ENCODE measurements at places on chromosomes 13 and 19.
A peak's percentile ranks its signal among the peaks of the same experiment; 100 is the strongest.

- no peak for DNase-seq
These were observed 12.6 kb downstream of the PCDH17 start for GRCh38 chr13:57644106-57644505.

GRCh38 chr13:32497589-32497988 is 41.0 kb downstream of the N4BP2L2 start:
- DNase-seq = no peak

DNA sequence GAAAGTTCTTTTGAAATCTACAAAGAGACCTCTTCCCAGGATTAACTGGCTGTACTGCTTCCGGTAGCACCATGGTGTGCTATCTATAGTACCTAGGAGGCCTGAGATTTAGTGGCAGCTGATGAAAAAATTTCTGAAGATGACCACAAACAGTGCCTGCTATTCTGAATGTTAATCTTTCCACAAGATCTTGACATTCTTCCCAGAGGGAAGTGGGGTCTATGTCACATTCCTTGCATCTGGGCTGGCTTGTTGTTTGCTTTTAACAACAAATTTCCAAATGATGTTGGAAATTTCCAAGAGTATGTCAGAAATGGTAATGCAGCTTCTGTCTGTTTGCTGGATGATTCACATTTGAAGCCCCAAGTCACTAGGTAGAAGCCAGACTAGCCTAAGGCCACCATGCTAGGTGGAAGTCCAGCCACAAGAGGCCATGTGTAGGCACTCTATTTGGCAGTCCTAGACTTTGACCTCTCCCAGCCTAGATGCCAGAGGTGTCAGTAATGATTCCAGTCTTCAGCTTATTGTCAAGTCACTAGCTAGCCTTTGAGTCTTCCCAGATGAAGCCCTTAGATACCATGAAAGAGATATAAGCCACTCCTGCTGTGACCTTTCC is 22.1 kb downstream of the SPART start:
- no peak for DNase-seq

- DNase-seq = peak; percentile 15
These were observed 585 bp downstream of the MAP1S start for GRCh38 chr19:17719730-17720400.

DNA sequence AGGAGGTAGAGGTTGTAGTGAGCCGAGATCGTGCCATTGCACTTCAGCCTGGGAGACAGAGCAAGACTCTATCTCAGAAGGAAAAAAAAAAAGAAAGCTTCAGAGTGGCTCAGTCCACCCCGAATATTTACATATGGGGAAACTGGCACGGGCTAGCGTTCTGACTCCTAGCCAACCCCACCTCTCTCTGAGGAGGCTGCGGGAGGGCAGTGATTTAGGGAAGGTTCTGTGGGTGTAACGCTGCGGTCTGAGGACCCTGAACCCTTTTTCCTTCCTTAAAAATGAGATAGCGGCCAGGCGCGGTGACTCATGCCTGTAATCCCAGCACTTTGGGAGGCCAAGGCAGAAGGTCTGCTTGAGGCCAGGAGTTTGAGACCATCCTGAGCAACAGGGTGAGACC is 5.0 kb downstream of the LRRC25 start:
- DNase-seq = no peak

DNA sequence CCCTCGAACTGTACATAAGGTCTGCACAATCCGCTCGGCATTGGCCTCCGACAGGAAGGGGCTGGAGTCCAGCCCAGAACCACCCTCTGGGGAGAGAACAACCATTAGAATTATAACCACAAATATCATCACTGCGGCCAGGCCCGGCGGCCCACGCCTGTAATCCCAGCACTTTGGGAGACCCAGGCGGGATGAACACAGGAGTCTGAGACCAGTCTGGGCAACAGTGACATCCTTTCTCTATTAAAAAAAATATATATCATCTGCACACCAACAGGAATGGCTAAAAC is 11.4 kb downstream of the COQ8B start:
- no peak for DNase-seq

DNA sequence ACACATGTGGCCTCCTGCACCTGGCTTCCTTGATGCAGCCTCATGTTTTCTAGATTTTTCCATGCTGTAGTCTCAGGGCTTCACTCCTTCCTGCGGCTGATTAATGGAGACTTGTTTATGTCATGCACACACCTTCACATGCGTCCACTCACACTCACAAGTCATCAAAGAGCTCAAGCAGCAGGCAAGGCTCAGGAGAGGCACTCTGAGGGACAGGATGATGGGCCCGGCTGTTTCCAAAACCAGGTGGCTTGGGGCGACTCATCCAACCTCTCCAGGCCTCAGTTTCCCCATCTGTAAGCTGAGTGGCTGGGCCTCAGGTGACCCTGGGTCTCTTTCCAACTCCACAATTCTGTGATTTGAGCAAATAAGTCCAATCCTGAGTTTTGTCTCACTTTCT is 36.9 kb downstream of the RASA3 start:
- no peak for DNase-seq

GRCh38 chr13:96650301-96650886 is 343.9 kb downstream of the OXGR1 start:
- DNase-seq = no peak

DNA sequence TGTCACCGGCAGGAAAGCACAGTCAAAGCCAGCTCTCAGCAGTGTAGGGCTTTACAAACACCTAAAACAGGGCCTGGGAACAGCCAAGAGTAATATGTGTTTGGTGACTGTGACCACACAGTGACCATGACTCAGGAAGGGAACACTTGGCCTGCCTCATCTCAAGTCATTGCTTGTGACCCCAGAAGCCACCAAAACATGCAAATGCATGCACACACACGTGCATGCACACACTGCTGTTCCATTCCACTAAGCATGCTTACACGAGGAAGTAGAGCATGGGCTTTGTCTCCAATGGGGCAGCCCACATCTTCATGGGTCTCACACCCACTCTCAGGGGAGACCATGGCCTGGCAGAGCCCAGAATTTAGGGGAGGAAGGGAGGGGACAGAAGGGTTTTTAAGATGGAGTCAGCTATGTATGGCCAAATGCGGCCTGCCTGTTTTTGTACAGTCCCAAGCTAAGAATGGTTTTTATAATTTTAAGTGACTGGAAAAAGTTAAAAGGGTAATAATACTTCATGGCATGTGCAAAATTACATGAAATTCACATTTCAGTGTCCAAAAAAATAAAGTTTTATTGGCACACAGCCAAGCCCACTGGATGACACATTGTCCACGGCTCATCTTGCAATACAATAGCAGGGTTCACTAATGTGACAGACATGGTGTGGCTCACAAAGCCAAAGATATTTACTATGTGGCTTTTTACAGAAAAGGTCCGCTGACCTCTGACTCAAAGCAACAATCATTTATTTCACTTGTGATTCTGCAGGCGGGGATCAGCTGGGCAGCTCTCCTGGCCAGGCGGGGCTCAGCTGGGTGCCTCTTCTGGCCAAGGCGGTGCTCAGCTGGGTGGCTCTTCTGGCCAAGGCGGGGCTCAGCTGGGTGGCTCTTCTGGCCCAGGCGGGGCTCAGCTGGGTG is 17.3 kb downstream of the ZFR2 start:
- no peak for DNase-seq

- no peak for DNase-seq
These were observed 346.5 kb downstream of the ZNF536 start for GRCh38 chr19:30718707-30719106.

DNA sequence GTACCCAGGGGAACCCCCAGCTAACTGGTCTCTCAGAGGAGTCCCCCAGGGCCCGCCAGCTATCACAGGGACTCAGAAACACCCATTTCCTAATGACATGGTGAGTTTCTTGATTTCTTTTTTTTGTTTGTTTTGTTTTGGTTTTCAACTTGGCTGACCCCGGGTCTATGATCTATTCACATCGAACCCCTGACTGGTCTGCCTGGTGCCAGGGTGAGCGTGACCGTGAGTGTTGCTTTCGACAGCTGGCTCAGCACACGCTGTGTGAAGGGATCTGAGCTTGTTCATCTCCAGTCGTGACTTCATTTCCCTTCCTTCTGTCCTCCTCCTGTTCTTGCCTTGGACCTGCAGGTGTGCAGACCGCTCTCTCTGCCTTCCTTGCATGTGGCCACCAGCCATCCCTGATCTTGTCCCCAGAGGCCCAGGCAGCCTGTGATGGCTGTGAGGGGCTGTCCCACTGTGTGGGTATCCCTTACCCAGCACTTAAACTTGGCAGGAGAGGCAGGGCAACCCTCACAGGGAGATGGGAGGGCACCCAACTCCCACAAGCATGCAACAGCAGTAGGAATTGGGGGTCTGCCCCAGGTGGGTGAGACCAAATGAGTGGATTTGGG is 26.2 kb downstream of the TMEM161A start:
- DNase-seq = no peak

GRCh38 chr13:110170020-110170790 is 136.8 kb downstream of the COL4A1 start:
- no peak for DNase-seq

DNA sequence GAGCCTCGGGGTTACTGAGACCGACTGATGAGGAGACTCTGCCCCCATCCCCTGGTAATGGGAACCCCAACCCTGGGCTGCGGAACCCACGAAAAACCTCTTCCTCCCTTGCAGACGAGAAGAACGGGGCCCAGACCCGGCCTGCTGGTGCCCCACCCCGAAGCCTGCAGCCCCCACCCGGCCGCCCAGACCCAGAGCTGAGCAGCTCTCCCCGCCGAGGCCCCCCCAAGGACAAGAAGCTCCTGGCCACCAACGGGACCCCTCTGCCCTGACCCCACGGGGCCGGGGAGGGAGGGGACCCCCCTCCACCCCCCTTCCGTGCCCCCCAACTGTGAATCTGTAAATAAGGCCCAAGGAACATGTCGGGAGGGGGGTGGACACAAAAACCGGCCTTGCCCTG is 13.3 kb downstream of the TMEM150B start:
- DNase-seq = no peak

DNA sequence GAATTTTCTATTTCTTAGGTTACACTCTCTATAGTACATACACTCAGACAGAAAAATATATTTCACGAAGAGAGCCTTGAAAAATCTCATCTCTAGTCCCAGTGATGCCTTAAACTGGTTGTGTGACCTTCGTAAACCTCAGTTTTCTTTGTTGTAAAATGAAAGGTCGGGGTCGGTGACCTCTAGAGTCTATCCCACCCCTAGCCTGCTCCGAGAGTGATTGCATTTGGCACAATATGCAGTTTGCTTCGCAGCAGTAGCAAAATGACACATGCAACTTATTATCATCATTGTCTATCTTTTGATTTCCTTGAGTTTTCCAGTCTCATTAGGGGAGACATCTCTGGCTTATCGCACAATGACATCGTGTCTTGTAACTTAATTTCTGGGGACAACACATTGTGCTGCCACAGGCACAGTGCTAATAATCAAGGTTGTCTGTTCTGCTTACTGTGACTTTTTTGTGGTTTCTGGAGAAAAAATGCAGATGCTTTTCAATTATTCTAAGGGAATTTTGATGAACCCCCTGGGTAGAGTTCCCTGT is 115.0 kb downstream of the GGACT start:
- no peak for DNase-seq

DNA sequence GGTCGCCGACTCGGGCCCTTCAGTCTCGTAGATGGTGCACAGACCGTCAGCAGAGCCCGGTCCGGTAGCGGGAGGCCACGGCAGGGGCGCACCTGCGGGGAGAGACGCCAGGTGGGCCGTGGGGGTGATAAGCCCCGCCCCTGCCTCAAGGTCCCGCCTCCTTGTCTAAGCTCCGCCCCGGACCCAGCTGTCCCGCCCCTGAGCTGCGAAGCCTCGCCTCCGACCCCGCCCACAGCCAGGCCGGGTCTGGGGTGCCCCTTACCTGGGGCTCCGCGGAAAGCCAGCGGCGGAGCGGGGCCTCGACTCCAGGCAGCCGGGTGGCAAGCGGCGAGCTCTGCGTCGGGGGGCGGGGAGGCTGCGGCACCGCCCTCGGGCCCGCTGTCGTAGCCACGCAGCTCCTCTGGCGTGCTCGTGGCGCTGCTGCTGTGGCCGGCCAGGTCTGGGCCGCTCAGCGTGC is 4.7 kb downstream of the PRR36 start:
- peak; percentile 84 for DNase-seq

DNA sequence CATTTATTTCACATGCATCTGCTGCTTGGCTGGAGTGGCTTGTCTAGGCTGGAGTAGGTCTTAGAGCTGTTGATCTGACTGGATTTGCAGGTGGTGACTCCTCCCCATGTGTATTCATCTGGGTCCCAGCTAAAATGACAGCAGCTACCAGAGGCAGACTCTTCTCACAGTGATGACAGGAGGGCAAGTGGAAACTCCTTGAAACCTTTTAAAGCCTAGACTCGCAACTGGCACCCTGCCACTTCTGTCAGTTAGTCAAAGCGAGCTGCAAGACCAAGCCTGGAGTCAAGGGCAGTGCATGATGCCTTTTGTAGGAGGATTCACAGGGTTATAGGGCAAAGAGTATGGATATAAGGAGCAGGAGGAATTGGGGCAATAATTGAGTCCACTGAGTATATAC is 65.2 kb downstream of the TEX26 start:
- no peak for DNase-seq

- no peak for DNase-seq
These were observed 18.8 kb downstream of the NLRP4 start for GRCh38 chr19:55855160-55855559.

- no peak for DNase-seq
These were observed 5.6 kb downstream of the PTOV1 start for GRCh38 chr19:49856574-49857021.

DNA sequence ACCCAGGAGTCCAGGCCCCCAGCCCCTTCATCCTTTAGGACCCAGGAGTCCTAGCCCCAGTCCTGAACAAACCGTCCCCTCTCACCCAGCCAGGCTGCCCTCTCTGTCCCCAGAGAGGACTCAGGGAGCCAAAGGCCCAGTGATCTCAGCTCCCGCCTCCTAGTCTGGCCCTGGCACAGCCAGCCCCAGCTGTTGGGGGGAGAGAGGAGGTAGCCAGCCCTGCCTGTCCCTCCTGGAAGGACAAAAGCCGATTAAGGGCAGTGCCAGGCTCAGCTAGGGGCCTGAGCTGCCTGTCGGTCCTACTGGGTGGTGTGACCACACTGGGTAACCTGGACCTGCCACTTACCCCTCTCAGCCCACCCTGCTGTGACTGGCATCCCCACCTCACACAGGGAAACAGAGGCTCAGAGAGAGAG is 14.5 kb downstream of the LIPE start:
- no peak for DNase-seq

- DNase-seq = no peak
These were observed 110.3 kb upstream of the VSTM2B start for GRCh38 chr19:29415507-29415906.

GRCh38 chr13:110322126-110322827 is 15.2 kb downstream of the COL4A2 start:
- no peak for DNase-seq

DNA sequence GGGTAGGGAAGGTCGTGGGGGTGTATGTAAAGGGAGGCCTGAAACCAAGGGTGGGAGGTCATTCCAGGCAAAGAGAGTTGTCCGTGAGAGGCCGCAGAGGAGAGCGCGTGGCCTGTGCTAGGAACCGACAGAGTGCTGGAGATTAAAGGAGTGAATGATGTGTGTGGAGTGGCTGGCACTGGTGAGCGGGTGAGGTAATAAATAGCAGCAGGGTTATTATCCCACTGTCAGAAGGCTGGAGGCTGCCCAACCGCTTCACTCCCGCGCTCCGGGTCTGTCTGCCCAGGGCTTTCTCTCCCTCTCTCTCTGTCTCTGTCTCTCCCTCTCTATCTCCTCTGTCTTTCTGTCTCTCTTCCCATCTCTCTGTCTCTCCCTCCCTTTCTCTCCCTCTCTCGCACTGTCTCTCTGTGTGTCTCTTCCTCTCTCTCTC is 17.4 kb downstream of the ZNF579 start:
- no peak for DNase-seq

GRCh38 chr19:12796146-12797071 is 5.1 kb downstream of the JUNB start:
- DNase-seq = peak; percentile 79
